ENCODE measurements at places on chromosomes 5 and 9.

DNA sequence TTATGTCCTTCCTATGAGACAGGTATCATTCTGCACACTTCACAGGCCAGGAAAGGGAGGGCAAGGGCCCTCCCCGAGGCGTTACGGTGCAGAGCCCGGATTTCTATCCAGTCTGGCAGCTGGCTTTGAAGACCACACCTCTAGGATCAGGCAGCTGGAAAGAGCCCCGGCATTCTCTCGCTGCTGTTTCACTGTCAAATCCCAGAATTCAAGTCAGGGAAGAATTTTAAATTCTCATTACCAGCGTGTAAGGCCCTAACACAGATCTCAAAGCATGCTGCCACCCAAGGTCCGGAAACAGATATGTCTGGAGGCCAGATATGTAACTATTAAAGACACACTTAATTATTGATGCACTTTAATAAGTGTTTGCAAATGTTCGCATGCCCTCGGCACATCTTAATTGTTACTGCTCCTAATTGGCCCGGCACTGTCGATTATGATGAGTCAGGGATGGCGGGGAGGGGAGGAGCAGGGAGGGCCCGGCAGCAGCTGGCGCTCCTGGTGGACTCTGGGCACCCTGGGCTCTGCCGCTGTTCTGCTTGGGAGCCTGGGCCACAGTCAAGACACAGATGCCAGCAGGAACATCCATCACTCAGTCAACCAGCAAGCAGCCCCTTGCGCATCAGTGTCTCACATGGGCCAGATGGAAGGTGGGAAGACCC is 76.3 kb upstream of the BARHL1 start:
- DNase-seq: no peak

DNA sequence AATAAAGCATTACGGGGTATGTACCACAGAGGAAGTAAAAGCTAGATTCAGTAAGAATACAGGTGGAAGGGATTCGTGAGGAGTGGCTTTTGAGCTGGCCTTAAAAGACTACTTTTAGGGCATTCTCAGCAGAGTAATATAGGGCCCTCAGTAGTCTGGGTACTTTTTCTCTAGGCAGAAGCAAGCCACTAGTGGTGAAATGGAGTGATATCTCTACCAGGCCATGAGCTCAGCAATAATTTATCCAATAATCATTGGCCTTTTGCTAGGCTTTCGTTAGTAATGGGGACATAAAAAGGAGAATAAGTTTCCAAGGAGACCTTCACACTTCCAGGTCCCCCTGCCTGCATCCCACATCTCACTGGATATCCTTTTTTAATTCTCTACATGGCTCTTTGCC is 1.7 kb downstream of the POLR3G start:
- no peak for DNase-seq

DNA sequence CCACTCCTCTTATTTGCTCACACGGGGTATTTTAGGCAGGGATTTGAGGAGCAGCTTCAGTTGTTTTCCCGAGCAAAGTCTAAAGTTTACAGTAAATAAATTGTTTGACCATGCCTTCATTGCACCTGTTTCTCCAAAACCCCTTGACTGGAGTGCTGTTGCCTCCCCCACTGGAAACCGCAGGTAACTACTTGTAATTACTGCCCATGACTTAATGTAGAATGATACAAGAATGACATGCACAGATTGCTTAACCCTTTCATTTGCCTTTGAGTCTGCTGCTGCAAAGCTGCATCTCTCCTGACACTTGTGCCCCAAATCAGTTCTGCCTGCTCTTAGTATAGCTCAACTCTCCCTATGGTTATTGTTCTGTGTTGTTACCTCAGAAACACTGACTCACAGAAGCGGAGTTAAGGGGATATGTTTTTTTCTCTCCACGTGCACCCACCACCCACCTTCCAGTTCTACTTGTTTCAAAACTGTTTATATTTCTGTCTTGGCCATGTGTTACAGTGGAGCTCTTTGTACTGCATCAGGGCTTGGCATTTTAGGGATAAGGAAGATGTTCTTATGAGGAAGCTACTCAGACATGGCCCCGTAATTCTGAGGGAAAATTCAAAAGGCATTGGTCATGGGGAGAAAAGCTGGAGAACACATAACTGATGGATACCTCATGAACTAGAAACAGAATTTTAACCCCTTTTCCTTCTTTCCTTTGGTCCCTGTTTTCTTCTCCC is 2.3 kb downstream of the ADRB2 start:
- no peak for DNase-seq

DNA sequence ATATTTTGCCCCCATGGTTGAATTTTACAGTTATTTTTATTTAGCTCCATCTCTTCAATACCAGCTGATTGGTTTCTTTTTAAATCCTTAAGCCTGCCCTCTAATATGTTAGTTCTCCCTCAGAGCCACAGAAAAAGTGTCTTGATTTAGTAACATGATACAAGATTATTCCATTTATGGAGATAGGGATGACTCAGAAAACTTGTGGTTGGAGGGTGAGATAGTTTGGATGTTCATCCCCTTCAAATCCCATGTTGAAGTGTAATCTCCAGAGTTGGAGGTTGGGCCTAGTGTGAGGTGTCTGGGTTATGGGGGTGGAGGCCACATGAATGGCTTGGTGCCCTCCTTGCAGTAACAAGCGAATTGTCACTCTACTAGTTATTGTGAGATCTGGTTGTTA is 115.7 kb downstream of the FBXO38 start:
- DNase-seq: no peak

GRCh38 chr5:143841446-143841845 is 29.5 kb downstream of the HMHB1 start:
- DNase-seq: no peak

- DNase-seq: no peak
Measured at GRCh38 chr9:107294756-107295155, 11.7 kb downstream of the RAD23B start.
